DMS153 (cell line): ENCODE measurements at places on chromosomes 5 and 9.

DNA sequence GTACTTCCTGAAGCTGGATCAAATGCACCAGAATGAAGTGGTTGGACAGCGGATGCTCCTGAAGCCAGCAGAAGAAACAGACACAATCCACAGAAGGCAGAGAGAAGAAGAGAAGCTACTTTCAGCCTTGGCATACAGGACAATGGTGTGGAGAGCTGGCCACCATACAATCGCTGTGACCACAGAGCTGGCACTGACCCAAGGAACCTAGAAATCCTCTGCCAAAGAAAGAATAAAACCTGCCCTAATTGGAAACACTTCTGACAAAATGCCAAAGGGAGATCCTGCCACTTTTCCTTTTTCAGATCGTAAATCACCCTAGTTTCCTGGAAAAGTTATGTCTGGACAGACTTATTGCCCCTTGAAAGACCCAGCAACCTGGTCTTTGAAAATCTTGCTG is 77.8 kb downstream of the BAAT start:
- no peak for DNase-seq

GRCh38 chr9:13758936-13759335 is 479.4 kb upstream of the MPDZ start:
- DNase-seq: no peak

GRCh38 chr5:50766042-50766441 is 99.6 kb downstream of the PARP8 start:
- no peak for DNase-seq

DNA sequence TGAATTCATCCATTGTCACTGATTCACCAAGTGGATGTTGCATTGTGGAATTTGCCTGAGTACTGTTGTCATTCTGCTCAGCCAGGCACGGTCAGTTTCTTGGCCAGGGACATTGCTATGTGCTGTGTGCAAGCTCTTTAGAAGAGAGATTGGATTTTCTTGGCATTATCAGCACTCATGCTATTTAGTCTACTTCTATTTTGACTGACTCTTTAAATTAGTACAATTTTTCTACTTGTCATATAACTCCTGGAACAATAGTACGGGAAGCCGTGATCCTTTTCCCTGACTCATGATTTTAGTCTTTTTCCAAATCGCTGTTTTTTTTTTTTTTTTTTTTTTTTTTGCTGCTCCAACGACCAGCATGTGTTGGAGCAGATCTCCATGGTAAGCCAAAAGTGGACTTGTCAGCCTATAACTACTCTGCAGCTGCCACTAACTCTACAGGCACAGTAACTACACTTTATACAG is 129.7 kb downstream of the CDC42SE2 start:
- no peak for DNase-seq

DNA sequence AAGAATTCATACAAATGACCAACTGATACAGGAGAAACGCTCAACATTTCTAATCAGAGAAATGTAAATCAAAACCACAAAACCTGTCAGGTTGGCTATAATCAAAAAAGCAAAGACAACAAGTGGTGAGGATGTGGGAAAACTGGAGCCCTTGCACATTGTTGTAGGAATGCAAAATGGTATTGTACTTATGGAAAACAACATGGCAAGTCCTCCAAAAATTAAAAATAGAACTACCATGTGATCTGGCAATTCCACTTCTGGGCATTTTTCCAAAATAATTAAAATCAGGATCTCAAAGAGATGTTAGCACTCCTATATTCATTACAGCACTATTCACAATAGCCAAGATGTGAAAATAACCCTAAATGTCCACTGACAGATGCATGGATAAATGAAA is 76.1 kb downstream of the FNIP1 start:
- no peak for DNase-seq

GRCh38 chr5:54895816-54896341 is 89.5 kb downstream of the ESM1 start:
- DNase-seq: peak; percentile 20

DNA sequence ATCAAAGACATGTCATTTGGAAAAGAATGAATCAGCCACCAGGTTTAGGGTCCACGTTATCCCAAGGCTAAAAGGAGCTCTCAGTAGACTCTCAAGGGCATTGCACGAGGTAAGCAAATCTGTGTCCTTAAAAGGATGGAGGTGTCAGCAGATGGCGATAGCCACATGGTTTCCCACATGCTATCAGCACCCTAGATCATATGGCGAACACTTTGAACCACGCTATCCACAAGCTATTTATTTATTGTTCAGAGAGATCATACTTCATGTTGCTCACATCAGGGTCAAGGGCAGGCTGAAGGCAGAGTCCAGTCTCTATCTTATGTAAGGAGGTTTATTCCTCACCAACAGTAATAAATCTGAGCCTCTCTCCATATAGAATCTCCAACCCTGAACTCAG is 43.7 kb downstream of the CDH6 start:
- DNase-seq: no peak

DNA sequence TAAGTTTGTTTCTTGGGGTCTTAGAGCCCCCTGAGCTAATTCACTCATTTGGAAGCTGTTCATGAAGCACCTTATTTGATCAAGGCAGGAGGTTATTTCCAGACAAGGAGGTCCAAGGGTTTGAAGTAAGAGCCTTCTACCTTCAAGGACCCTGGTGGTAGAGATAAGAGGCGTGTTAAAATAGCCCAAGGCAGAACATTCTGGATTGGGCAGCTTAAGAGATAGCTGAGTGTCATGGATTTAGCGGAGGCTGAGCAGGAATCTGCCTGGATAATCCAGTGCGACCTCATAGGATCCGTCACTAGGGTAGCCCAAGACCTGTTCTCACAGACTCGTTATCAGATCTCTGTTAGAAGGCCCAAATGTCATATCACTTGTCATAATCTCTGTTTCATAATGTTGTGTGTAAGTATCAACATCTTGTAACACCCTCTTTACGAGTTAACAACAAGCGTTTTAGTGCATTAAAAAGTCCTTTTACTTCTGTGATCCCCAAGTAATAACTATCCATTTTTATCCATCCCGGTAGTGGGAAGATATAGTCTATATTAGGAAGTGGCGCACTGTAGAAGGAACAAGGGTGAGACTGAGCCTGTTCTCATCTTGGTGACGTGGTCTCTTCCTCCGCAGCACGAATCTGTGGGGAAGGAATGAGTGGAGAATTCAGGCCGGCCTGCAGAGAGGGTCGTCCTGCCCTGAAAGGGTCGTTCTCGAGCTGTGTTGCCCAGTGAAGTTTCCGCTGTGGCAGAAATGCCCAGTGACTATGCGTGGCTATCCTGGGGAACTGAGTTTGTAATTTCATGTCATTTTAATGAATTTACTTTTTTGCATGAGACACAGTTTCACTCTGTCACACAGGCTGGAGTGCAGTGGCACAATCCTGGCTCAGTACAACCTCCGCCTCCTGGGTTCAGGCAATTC is 28.8 kb downstream of the SLC25A25 start:
- DNase-seq: no peak

- peak; percentile 13 for DNase-seq
Observed at GRCh38 chr9:27276193-27277030, 20.5 kb downstream of the EQTN start.

DNA sequence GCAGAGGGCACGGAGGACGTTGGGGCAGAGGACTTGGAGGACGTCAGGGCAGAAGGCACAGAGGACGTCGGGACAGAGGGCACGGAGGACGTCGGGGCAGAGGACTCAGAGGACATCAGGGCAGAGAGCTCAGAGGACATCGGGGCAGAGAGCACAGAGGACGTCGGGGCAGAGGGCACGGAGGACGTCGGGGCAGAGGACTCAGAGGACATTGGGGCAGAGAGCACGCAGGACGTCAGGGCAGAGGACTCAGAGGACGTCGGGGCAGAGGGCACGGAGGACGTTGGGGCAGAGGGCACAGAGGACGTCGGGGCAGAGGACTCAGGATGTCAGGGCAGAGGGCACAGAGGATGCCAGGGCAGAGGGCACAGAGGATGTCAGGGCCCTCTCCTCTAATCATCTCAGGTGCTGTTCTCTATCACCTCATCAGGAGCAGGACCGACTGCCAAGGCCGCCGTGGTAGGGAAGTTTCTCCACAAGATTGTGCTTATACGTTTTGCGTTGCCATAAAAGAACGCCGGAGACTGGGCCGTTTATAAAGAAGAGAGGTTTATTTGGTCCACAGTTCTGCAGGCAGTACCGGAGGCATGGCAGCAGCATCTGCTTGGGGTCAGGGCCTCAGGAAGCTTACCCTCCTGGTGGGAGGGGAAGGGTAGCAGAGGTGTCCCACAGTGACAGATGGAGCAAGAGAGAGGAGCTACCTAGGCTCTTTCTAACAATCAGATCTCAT is 29.4 kb upstream of the ADAMTS2 start:
- no peak for DNase-seq

- no peak for DNase-seq
Observed at GRCh38 chr5:121257621-121258020, 594.1 kb upstream of the FTMT start.

- no peak for DNase-seq
Observed at GRCh38 chr9:80070071-80070742, 498.4 kb downstream of the TLE4 start.

DNA sequence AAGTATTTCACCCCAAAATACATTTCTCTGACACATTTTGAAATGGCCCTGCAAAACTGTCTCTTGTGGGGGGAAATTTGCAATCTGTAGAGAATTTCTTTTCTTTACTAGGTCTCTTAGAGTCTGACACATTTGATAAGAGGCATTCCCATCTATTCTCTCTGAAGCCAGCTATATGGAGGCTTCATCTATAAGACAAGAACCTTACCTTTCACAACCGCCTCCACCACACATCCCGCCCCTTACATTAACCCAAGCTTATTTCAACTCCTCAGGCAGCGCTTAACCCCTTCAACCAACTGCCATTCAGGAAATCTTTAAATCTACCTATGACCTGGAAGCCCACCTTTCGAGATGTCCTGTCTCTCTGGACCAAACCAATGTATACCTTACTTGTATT is 829.5 kb downstream of the TLE4 start:
- DNase-seq: no peak

DNA sequence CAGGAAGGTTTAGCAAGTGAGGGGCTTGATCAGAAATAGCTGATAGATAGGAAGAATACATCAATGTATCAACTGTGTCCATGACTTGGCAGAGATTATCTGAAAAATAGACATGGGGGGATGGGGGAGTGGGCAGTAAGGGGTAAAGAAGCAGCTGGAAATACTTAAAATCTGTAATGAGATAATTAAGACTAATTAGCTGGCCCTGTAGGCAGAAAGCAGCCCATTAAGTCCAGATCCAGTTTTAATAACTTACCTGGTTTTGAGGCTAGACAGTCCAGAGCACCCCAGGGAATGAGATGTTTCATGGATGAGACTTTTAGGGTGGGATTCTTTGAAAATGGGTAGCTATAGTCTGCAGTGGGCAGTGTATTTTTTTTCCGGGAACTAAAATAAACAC is 116.9 kb upstream of the TLX3 start:
- DNase-seq: no peak

- DNase-seq: no peak
Observed at GRCh38 chr5:21219251-21219650, 1231.3 kb upstream of the CDH18 start.

- DNase-seq: no peak
Observed at GRCh38 chr9:811106-811531, 30.4 kb upstream of the DMRT1 start.

- DNase-seq: no peak
Observed at GRCh38 chr9:111728143-111728542, 66.6 kb downstream of the SHOC1 start.

GRCh38 chr9:109600142-109600541 is 102.0 kb upstream of the PTPN3 start:
- no peak for DNase-seq

DNA sequence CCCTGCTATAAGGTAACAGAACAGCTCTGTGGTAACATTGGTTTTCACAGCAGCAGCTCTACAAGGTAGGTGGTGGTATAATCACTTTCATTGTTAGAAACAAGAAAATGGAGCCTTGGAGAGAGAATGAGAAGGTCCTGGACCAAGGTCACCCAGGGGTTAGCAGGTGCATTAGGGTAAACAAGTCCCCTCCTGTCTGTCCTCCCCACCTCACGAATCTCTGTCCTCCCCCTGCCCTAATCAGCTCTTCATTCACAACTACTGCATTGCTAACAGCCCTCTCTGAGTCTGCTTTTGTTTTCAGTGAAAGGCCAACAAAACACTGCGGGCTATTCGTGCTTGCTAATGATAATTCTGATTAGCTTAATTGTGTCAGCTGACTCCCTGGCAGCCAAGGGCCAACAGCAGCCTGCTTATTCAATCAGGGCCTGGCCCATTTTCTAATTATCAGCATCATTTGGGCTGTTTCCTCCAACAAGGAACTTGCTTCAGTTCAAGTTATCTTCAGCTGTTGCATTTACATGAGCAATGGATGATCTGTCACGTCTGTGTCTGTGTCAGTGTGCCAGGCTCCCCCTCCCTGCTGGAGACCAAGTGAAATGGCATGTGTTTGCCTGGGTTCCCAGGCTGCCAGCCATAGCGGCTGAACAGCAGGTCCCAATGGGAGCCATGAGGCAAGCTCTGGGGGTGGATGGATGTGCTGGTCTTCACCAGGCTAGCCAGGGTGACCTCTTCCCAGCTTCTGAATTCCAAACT is 56.7 kb upstream of the EQTN start:
- no peak for DNase-seq

- DNase-seq: no peak
Observed at GRCh38 chr9:123925161-123925560, 4.8 kb downstream of the DENND1A start.

GRCh38 chr5:91281401-91281800 is 101.7 kb downstream of the ARRDC3 start:
- no peak for DNase-seq
